ENCODE measurements at places on chromosomes 16 and 17.

DNA sequence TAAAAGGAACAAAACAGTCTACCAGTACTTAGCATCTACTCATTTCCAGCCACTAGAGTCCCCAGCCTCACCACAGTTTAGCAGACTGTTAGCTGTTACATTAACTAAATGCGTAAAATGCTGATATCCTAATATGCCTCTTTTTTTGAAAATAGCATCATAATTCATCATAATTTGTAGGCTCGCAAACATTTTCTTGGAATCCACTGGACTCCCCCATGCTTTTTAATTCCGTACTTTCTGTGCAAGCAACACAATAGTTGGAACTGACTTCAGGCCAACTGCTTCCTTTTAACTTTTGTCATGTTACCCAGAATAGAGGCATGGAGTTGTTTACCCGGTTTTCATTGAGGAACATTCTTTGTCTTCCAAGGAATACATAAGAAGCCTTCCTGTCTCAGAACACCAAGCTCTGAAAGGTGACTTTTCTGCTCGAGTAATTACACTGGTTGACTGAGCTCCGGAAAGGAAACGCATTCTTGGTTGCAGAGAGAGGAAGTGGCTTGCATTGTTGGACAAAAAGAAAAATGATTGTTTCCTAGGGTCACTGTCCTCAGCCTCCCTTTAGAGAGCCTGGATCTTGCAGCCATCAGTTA, 30.9 kb upstream of the SEC14L1 start:
- DNase-seq = no peak

DNA sequence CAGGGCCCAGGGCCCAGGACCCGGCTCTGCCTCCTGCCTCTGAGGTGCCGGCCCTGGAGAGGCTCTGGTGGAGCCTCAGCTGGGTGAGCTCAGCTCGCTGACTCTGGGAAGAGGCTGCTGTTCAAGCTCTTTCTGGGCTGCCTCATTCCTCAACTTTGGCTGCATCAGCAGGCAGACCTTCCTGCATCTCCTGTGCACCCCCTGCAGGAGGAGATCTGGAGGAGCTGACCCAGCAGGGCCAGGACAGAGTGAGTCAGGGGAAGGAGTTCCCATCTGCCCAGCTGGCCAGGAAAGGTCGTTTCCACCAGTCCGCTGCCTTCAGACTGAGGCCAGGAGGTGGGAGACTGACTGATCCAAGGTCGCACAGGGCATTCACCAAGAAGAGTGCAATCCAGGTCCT, 10.7 kb downstream of the CRHR1 start:
- no peak for DNase-seq

DNA sequence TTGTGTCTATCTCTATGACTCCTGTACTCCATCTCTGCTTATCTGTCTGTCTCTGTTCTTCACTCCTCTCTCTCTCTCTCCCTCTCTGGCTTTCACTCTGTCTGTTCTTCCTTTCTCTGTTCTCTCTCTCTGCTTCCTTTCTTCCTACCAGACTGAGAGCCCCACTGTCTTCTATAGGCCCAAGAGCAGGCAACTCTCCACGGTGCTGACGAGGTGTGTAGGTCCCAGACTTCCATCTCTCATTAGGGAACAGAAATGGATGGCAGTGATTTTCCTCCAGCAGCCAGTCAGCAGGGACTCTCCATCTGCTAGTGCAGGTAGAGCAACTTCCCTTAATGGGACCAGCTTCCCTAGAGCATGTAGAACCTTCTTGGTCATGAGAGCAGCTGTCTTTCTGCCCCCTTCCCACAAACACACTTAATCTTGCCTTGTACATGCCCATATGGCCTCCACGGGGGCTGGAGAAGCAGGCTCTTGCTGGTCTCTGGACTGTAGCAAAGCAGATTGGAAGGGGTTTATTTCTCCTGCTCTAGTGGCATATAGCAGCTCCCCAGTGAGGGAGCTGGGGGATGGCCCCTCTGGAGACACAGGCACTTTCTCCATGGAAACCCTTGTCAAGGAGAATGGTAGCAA, 47.8 kb upstream of the NLRP1 start:
- no peak for DNase-seq

GRCh38 chr17:8729421-8729820, 15.2 kb downstream of the CCDC42 start:
- DNase-seq = no peak

- no peak for DNase-seq
Measured at GRCh38 chr17:61397086-61397842, 2.4 kb upstream of the TBX2 start.

DNA sequence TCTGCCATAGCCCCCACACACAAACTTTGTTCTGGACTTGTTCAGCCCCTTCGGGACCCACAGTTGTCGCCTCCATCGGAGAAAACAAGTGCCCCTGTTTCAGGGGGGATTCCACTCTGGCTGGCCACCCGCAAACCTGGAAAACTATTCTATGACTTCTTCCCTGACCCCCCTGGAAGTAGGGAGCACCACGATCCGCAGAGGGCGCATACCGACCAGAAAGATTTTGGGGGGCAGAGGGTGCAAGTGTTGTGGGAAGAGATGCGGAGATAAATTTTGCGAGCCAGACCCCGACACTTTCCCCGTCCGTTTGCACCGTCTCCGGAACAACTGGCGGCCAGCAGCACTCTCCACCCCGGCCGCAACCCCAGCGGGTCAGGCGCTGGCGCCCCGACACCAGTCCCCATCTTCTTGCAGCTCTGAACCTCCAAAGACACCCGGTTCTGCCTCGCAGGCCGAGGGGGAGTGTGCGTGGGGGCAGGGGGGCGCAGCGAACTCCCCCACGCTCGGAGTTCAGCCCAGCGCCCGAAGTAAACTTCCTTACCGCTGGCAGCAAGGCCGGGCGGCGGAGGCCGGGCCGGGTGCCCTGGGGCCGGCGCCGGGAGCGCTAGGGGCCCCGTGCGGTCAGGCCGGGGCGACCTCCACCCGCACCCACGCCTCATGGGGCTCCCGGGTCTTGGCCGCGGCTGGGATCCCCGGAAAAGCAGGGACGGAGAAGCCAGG, 744 bp downstream of the SALL1 start:
- no peak for DNase-seq

DNA sequence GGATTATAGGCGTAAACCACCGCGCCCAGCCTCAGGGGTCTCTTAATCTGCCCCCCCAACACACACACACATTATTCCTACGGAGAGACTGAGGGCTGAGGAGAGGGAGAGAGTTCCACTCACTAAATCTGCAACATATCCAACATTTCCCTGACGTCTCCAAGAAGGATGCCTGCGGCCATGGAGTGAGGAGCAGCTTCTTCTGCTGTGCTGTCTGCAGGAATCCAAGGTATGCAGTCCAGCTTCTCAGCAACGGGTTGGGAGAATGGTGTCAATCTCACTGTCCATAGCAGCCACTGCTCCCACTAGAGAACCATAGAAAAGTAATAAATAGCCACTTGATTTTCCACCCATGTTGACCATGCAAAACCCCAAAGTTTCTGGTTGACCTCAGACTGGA, 5.1 kb upstream of the PLXDC1 start:
- no peak for DNase-seq

DNA sequence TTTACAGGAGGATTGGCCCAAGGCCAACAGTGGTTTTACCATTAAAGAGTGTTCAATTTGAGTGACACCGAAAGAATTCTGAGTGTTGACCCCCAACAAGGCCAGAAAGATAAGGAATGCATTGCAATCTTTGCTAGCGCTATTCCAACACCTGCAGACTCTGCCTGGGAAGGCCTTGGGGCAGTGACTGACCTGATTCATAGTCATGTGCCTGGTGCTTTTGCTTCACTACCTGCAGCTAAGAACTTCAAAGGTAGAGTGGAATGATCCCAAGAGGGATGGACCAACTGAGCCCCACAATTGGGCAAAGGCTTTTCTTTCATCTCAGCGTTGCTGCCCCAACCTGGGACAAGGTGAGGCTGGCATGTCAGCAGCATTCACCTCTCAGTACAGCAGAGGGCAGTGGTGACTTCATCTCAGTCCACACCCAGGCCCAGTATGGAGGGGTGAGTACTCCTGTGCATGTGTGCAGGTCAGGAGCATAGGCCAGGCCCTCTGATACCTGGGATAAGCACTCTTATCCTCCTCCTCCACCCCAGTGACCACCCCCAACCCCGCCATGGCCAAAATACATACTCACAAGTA, 149.6 kb upstream of the GNAO1 start:
- DNase-seq = no peak

Measured in GM12864 (cell line).